ENCODE measurements at places on chromosomes 5 and 9. TPM values are rescaled to one million over a fixed set of nuclear protein-coding genes. Genes with fewer than 3 reads are reported as not detected.

ITGA1 gene
- total RNA-seq: 94.8 TPM

DNA sequence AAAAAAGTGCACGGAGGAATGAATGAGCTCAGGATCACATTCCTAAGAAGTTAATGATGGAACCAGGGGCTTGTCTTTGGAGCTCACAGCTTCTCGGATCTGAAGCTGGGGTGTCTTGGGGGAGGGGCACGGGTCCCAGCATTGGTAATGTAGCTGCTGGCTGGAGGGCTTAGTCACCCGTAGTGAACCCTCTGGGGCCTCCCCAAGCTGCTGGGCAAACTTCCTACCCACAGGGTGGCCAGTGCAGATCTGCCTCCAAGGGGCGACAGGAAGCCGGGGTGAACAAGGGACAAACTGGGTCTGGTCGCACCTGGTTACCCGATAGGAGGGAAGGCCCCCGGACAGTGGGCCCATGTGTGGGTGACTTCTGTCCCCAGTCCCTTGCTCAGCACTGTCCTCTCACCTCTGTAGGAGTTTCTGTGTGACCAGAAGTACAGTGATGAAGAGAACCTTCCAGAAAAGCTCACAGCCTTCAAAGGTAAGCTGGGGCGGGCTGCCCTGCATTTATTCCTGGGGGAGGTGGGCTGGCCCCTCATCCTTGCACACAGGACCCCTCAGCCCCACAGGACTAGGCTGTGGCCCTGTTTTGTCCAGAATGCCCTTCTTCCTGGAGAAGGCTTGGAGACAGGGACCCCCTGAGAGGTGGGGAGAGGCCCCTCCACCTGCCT is 14.1 kb upstream of the NUP214 start:
- H3K4me1 ChIP-seq: no peaks in the 10 kb centered on the region
- H3K27me3 ChIP-seq: no peaks in the 10 kb centered on the region
- no peak overlapping the region for H3K4me3 ChIP-seq

DNA sequence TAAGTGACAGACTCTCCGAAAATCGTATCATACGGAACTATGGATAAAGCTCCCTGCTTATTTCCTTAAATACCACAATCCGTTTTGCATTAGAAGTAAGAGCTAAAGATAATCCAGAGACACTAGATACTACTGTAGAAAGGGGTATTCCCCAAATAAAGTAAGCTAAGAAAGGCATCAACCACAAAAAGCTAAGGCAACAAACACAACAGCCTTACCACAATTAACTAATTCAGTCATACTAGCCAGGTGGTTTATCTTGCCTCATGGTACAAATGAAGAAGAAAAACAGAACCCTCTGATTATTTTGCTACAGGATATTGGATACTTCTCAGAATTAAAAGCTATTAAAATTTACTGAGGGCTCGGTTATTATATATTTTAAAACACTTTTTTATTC is 14.1 kb downstream of the ERP44 start:
- DNase-seq: no peak
- H3K4me3 ChIP-seq: no peak overlapping the region
- H3K27me3 ChIP-seq: no peaks in the 10 kb centered on the region
- H3K36me3 ChIP-seq: no peaks in the 10 kb centered on the region
- no peak overlapping the region for H3K27ac ChIP-seq

GRCh38 chr9:91342575-91342974 is 19.1 kb downstream of the AUH start:
- no peaks in the 10 kb centered on the region for H3K4me1 ChIP-seq
- no peak overlapping the region for H3K27ac ChIP-seq
- no peaks in the 10 kb centered on the region for H3K27me3 ChIP-seq
- H3K36me3 ChIP-seq: peaks cover 20% of the 10 kb centered on the region

DNA sequence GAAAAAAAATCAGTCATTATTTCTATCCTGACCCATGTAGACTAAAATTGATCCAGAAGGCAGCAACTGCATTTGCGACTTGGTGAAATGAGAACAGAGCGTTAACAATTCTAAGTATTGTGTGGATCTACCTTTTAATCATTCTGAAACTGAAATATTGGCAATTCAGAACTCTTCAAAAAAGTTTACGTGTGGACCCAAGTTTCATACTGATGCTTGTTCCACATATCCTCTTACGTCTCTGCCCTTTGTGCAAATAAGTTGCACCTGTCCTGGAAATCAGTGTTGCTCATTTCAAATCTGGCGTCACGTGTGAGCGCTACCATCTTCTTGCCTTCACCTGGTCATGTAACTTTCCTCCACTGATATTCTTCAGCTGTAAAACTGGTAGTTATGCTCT is 74.7 kb downstream of the NTRK2 start:
- H3K4me3 ChIP-seq: no peak overlapping the region
- DNase-seq: no peak
- no peaks in the 10 kb centered on the region for H3K4me1 ChIP-seq
- no peaks in the 10 kb centered on the region for H3K36me3 ChIP-seq
- H3K27me3 ChIP-seq: no peaks in the 10 kb centered on the region
